CD4-positive, alpha-beta T cell treated with Interleukin-10 for 1 hour (primary cell): ENCODE measurements at places on chromosomes 16 and 17.

DNA sequence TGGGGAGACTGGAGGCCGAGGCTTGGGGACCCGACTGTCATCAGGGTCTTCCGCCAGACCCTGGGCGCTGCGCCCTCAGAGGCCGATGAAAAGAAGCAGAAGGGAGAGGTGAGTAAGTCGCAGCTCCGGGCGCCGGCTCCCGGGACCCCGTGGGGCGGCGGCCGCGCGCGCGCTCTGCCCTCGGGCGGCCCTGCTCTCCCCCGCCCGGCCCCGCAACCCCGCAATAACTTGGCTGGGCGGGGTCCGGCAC lies 392 bp upstream of the ABHD15 start:
- no peak for DNase-seq

DNA sequence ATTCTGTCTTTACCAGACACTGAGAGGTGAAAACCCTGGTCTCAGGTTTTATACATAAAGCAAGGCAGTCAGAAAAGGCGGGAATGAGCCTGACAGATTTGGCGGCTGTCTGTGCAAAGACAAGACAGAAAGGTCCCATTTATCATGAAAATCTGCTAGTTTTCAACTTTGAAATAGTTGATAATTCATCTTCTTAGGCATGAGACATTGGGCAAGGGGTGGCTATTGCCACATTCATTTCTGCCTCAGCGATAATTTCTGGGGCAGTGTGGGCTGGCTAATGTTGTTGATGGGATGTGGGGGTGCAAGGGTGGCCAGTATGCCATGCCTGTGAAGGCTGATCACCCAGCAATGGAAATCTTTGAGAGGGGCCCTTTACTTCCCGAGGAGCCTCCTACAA lies 173.8 kb upstream of the RPH3AL start:
- no peak for DNase-seq

DNA sequence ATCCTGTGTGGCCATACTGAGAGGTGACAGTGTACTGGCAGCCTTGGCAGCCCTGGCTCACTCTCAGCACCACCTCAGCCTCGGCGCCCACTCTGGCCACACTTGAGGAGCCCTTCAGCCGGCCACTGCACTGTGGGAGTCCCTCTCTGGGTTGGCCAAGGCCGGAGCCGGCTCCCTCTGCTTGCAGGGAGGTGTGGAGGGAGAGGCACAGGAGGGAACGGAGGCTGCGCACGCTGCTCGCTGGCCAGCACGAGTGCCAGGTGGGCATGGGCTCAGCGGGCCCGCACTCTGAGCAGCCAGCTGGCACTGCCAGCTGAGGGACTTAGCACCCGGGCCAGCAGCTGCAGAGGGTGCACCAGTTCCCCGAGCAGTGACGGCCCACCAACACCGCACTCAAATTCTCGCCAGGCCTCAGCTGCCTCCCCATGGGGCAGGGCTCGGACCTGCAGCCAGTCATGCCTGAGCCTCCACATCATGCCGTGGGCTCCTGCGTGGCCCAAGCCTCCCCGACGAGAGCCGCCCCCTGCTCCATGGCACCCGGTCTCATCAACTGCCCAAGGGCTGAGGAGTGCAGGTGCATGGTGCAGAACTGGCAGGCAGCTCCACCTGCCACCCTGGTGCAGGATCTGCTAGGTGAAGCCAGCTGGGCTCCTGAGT lies 184.4 kb upstream of the TOX3 start:
- DNase-seq, result no peak

DNA sequence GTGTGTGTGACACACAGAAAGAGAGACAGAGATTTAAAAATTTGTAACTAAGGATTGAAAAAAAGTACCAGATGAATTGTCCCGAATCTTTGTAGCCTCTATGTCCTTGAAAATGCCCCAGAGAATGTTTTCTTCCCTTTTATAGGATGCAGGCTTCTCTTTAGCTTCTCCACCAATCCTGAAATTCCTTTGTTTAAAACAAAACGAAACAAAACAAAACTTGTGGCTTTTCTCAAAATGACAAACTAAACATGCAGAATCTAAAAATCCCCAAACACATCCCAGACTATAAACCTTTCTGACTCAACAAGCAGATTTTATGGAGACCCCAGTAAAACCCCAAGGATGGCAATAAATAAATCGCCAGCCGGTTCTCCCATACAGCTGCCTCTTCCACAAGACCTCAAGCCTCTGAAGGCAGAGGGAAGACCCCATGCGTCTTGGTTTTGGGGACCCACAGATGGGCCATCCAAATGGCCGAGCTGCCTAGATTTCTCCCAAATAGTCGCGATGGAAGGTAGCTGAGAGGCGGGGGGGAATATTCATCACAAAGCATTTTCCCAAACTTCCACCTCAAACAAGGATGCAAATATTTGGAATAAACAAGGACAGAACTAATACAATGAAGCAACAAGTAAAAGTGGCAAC lies 269.5 kb upstream of the FOXF1 start:
- no peak for DNase-seq

GRCh38 chr17:40290629-40291280 lies 3.1 kb downstream of the CDC6 start:
- peak; percentile 61 for DNase-seq

DNA sequence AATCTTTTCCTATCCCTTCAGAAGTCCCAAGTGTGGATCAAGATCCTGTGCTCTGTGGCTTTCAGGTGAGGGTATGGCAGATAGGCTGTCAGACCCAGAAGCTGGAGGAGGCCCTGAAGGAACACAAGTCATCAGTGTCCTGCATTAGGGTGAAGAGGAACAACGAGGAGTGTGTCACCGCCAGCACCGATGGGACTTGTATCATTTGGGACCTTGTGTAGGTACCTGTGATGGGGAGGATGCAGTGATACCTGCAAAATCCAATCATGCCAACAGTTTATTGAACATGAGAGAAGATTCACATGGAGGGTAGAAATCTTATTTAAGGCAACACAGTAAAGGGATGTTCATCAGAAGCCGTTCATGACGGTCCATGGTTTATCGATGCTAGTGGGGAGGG lies 10.0 kb upstream of the USP43 start:
- no peak for DNase-seq
